ENCODE measurements at places on chromosomes 13 and 19.

DNA sequence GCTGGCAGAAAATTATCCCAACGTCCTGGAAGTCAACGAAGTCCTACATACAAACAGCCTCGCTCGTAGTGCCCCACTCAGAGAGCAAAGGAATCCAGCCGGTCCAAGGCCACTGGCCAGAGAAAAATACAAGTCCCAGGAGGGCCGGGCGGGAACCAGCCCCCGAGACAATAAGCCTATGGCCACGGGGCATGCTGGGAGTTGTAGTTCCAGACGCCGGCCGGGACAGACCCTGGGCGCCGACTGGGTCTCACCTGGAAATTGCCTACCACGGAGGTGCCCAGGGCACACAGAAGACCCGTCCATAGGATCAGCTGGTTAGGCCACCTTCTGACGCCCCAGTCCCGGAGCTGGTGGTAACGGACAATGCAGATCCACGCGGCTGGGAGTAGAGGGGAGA, 5.4 kb downstream of the TMEM150B start:
- DNase-seq, result no peak

- no peak for DNase-seq
Observed at GRCh38 chr13:34608331-34608730, 333.7 kb upstream of the NBEA start.

DNA sequence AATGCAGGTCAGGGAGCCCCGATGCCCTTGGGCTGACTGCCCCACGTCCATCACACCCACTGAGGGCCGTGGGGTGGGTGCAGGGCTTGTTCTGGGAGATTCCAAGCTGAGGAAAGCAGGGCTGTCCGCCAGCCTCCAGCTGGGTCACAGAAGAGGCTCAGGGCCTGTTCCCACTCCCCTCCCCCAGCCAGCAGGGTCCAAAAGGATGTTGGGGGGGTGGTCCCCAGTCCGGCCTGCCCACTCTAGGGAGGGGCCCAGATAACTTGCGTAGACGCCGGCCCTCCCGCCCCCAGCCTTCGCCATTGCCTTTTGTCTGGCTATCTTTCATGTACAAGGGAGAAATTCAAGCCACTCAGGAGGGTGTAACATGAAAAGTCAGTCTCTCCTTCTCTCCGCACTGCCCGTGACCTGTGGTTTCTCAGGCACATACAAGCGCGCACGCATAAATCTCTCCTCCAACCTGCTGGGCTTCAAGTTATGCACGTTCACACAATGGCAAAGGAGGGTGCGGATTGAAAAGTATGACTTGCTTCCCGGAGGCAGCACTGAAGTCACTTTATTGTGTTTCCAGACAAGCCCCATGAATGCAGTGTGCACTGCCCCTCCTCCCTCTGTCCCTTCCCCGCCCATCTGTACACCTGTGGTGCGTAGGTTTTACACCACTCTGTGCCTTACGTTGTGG, 20.2 kb downstream of the CARM1 start:
- no peak for DNase-seq

DNA sequence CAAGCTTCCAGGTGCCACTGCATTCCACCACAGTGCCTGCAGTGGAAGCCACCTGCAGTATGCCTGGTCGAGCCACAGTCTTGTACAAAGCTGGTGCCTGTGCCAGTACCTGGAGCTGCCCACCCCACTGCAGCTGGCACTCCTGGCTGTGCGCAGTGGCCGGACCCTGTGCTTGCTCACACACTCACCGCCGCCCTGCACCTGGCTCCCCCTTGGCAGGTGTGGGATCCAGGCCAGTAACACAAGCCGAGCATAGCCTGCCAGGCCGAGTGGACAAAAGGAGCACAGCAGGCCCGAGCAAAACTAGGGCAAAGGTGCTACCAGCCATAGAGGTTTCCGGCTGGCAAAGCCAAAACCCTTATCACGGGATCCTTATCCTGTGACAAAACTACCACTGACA, 18.5 kb downstream of the UGGT2 start:
- no peak for DNase-seq

DNA sequence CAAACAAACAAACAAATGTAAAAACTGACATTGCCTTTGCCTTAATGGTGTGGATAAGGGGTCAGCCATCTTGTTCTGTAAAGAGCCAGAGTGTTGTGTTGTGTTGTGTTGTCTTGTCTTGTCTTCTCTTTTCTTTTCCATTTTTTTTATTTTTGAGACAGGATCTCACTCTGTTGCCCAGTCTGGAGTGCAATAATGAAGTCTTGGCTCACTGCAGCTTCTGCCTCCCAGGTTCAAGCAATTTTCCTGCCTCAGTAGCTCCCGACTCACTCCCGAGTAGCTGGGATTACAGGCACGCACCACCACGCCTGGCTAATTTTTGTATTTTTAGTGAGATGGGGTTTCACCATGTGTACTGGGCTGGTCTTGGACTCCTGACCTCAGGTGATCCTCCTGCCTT, 27.8 kb downstream of the TIMM13 start:
- DNase-seq, result no peak

GRCh38 chr13:106487129-106487528, 48.3 kb downstream of the EFNB2 start:
- no peak for DNase-seq

- no peak for DNase-seq
Observed at GRCh38 chr19:5321851-5322681, 18.5 kb downstream of the PTPRS start.

GRCh38 chr19:24074720-24075454, 12.1 kb upstream of the ZNF254 start:
- DNase-seq, result peak; percentile 16

- DNase-seq, result no peak
Observed at GRCh38 chr13:72521940-72522661, 205.3 kb downstream of the MZT1 start.

DNA sequence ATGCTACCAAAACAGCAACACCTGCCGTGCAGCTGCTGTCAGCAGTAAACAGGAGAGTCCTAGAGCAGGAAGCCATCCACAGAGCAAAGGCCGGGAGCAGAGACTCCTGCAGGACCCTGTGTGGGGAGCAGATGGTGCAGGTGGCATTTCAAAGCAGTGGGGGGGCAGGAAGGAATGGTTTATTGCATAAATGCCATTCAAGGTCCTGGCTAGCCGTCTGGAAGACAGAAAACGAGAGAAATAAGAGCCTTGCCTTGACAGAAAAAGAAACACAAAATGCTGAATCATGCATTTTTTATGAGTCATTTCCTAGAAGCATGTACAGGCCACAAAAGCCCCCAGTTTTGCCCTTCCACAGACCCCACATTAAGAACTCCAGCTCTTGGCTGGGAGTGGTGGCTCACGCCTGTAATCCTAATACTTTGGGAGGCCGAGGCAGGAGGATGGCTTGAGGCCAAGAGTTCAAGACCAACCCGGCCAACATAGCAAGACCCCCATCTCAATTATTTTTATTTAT, 5.4 kb downstream of the RSPH6A start:
- DNase-seq, result no peak

GRCh38 chr13:25584087-25584486, 212.3 kb downstream of the ATP8A2 start:
- no peak for DNase-seq

DNA sequence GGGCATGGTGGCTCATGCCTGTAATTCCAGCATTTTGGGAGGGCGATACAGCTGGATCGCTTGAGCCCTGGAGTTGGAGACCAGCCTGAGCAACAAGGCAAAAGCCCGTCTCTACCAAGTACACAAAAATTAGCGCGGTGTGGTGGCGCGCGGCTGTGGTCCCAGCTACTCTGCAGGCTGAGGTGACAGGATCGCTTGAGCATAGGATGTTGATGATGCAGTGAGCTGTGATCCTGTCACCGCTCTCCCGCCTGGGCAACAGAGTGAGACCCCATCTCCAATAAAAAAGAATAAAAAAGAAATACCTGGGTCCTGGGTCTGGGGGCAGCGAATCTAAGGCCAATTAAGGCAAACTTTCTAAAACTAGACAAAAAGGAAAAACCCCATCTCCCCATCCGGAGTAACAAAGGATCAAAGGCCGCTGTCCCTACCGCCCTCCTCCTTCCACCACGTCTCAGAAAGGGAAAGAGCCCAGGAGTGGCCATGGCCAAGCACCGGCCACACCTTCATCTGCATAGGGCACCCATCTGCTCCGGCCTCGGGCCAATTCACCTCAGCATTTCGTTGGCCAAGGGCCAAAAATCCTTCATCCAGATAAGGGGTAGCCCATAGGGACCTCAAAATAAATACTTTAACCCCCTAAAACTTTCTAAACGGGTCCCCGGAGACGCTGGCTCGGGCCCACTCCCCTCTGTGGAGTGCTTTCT, 851 bp downstream of the ZNF320 start:
- no peak for DNase-seq

DNA sequence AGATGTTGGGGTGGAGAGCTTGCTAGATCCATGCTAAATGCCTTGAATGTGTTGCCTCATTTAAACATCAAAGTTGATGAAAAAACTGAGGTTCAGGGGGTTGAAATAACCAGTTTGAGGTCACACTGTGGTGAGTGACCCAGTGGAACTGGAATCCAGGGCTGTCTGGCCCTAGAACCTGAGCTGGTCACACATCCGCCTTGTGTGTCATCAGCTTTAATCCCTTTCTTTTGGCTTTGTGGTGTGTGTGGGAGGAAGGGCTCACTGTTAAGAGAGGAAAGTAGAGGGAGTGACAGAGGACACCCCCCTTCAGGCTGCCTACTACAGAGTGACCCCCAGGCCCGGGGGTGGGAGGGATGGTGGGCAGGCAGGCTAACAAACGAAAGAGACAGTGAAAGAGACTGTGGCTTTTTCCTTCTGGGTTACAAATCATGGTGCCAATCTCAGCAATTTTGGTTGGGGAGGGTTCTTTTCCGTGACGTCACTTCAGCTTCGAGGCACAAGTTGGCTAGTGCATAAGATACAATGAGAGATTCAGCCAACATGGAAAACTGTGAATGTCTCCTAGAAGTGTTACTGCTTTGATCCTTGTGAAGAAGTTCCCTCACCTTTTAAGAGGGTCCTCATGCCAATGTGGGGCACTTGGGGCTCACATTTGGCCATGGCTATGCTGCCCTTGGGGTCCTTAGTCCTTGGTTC, 164.9 kb downstream of the DLEU7 start:
- no peak for DNase-seq

DNA sequence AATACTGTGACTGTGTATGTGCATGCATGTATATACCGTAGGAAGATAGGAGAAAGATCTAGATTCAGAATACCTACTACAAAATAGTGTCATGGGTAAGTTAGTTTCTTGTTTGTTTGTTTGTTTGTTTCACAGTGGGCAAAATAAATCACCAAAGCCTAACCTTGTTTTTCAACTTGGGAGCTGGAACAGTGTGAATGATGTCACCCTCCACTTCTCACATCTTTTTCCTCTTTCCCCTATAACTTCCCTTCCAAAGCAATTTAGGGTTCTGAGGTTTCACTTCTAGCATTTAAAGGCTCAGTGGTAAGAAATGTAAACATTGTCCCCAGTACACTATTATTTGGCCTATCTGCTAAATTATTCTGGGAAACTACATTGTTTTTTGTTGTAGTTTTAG, 5.4 kb downstream of the KCTD4 start:
- no peak for DNase-seq

- DNase-seq, result no peak
Observed at GRCh38 chr19:10431943-10432735, 11.8 kb downstream of the PDE4A start.

DNA sequence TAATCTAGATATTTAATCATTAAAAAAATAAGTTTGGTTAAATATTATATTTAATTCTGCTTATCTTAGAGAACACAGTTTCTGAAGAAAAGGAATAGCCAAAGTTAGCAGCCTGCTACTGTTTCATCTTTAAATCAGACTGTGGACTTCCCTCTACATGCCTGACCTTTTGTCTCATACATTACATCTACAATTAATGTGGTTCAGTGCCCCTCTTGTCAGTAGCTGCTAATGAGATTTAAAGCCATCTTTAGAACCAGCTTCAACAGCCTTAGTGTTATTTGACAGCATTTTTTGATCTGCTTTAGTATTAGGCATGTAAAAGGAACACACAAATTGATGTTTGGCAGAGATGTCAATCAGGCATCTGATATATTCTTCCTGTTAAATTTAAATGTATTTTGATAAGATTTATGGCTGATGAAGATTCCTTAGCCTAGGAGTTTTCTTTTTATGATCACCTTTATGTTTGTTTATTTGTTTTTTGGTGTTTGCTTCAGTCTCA, 1925.8 kb upstream of the PRR20A start:
- DNase-seq, result no peak

- DNase-seq, result no peak
Observed at GRCh38 chr19:33063356-33063752, 1.3 kb downstream of the RHPN2 start.

DNA sequence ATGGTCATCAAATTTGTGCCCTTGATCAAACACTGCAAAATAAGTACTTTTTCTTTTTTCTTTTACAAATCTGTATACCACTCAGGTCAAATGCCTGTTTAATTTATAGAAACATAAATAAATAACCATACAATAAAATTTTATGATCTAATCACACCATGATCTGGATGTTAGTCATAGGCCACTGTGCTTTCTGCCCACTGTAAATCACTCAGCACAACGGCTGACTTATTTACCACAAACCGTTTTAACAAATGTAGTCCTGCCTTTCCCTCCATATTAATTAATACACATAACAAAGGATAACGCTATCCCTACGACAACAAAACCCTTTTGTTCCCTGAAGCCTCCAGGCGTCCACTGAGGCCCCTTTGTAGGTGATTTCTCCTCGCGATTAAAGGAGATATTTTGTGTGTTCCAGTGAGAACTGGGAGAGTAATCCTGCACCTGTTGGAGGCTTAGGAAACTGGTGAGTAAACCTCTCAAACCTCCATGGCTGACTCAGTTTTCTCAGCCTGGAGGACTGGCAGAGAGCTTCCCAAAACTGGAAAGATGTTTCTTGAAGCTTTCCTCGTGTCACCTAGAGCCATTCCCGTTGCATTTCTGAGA, 477.1 kb upstream of the SGCG start:
- no peak for DNase-seq

- DNase-seq, result no peak
Observed at GRCh38 chr13:20192158-20192835, 441 bp downstream of the GJB2 start.

DNA sequence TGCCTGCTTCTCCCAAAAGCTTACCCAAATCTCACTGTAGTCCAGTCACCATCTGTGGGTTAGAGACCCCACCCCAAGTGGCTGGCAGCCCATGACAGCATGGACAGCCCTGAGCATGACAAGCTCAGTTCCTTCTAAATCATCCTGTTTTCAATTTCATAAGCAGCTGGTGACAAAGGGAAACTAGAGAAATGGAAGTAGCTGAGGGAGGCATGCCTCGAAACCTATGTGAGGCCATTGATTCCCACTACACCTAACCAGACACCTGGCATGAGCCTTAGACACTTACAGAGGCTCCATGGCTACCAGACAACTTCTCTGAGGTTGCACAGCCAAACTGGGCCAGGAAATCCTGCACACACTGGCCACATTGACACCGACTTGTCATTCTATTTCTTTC, 56.2 kb downstream of the ABCC4 start:
- DNase-seq, result no peak

- DNase-seq, result no peak
Observed at GRCh38 chr19:52603558-52604207, 33.6 kb downstream of the ZNF701 start.

DNA sequence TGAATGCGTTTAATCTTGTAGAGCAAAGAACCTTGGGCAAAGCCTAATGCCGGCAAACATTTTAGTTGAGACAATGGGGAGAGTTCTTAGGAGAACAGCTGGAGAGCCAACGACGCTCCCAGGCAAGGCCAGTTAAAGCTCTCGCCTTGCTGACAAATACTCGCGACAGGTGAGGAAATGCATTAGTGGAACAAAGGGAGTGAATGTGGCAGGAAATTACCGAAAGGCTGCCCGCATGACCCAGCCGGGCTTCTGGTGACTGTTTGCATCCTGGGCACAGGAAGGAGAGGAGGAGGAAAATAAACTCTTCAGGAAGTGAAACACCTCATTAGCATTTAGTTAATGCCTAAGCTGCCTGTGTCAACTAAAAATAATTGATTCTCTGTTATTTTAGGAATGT, 74.6 kb downstream of the SHISA2 start:
- no peak for DNase-seq

Data from vagina (tissue), 2 donors.